ENCODE measurements at places on chromosomes 5 and 9.

- no peak overlapping the region for H3K4me3 ChIP-seq
- no peaks in the 10 kb centered on the region for H3K4me1 ChIP-seq
- no peak for DNase-seq
- no peaks in the 10 kb centered on the region for H3K27me3 ChIP-seq
- H3K36me3 ChIP-seq: peaks cover 46% of the 10 kb centered on the region
- H3K27ac ChIP-seq: no peak overlapping the region
These were observed 142.1 kb upstream of the DHFR start for GRCh38 chr5:80796846-80797245.

DNA sequence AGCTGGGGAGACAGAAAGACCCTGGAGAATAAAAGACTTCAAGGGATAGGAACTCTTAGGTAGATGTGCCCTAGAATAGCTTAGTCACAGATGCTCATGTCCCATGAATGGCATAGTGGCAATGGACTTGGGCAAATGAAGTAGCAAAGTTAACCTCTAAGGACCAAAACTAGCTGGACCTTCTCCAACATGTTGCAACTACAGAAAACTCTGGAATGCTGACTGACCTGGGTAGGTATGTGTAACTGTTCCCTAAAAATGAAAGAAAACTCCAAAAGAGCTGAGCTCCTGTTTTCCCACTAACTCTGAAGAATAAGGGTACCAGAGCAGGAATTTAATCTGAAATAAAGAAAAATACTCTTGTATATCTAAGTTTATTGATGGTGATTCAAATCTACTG is 12.5 kb upstream of the LPAR1 start:
- H3K4me3 ChIP-seq: no peak overlapping the region
- no peaks in the 10 kb centered on the region for H3K36me3 ChIP-seq
- H3K27ac ChIP-seq: no peak overlapping the region
- no peaks in the 10 kb centered on the region for H3K27me3 ChIP-seq
- DNase-seq: no peak

DNA sequence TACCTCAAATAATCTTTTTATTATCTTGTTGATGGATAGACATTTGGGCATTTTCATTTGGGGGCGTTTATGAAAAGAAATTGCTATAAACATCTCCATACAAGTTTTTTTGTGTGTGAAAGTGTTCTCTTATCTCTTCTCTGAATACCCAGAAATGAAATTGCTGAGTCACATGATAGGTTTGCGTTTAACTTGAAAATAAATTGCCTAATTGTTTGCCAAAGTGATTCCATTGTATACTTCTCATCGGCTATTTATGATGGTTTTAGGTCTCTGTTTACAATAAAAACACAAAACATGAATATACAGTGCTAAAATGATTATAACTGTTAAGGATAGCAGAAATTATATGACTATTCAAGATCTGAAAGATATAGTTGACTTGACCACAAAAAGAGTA is 361.7 kb downstream of the TAF11L14 start:
- H3K27me3 ChIP-seq: no peaks in the 10 kb centered on the region
- no peaks in the 10 kb centered on the region for H3K36me3 ChIP-seq
- H3K27ac ChIP-seq: no peak overlapping the region

- peak overlapping the region; percentile 62 for H3K4me3 ChIP-seq
- no peaks in the 10 kb centered on the region for H3K36me3 ChIP-seq
- peaks cover 91% of the 10 kb centered on the region for H3K4me1 ChIP-seq
- H3K27ac ChIP-seq: peak overlapping the region; percentile 96
- no peaks in the 10 kb centered on the region for H3K27me3 ChIP-seq
These were observed 18.6 kb downstream of the IRF1 start for GRCh38 chr5:132471944-132472343.

DNA sequence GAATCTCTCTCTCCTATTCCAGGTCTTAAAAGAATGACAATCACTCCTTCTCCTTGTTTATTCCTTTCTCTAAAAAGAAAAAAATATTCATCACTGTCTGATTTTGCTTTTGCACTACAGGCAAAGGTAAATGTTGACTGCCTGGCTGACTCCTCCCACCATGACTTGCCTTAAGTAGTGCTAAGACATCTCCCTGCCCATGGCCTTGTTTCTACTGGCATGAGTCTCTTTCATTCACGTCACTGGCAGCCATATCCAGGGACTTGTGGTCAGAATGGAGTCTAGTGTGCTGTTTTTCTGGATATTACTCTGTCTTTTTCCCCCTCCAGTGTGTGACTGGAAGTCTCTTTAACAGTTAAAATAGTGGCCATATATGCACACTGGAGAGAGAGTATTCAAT is 522.9 kb upstream of the DAB2 start:
- H3K27me3 ChIP-seq: no peaks in the 10 kb centered on the region
- H3K4me3 ChIP-seq: no peak overlapping the region
- no peak for DNase-seq
- no peaks in the 10 kb centered on the region for H3K36me3 ChIP-seq

DNA sequence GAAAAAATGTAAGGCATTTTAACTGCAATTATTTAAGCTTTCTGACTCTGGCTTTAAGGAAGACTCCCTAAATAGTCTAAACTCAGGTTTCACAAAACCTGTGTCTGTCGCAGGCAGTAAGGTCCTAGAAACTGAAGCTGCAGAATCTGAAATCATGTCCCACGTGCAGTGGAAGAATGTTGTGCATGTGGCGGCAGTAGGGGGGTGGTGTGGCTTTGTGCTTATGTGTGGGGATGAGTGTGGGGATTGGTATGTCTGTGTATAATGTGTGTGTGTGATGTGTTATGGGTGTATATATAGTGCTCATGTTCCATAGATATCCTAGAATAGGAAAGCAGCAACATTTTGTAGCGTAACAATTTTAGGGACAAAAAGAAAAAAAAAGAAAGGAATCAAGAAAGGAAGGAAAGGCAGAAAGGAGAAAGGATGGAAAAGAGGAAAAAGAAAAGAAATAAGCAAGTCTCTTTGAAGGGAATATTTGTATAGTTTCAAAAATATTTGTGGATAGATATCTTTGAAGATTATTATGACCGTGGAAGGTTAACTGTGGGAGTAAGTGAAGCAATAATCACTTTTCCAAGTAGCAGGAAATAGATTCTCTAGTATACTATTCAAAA is 6.6 kb downstream of the ANKDD1B start:
- H3K4me3 ChIP-seq: no peak overlapping the region
- no peak for DNase-seq
- H3K36me3 ChIP-seq: peaks cover 3% of the 10 kb centered on the region
- no peak overlapping the region for H3K27ac ChIP-seq

GRCh38 chr5:55231029-55231918 is 2.1 kb downstream of the CCNO start:
- H3K4me1 ChIP-seq: peaks cover 23% of the 10 kb centered on the region
- DNase-seq: no peak

GRCh38 chr5:31645420-31646081 is 6.6 kb downstream of the PDZD2 start:
- no peak overlapping the region for H3K4me3 ChIP-seq
- peaks cover 9% of the 10 kb centered on the region for H3K27me3 ChIP-seq
- H3K36me3 ChIP-seq: no peaks in the 10 kb centered on the region
- H3K4me1 ChIP-seq: no peaks in the 10 kb centered on the region
- no peak overlapping the region for H3K27ac ChIP-seq
